ENCODE measurements at places on chromosomes 2 and 18. TPM values are rescaled to one million over a fixed set of nuclear protein-coding genes. Genes with fewer than 3 reads are reported as not detected.

- no peak for DNase-seq
- no peaks in the 10 kb centered on the region for H3K27me3 ChIP-seq
- H3K27ac ChIP-seq = no peak overlapping the region
- H3K4me3 ChIP-seq = no peak overlapping the region
- no peaks in the 10 kb centered on the region for H3K4me1 ChIP-seq
- H3K36me3 ChIP-seq = no peaks in the 10 kb centered on the region
Measured at GRCh38 chr2:133342286-133343017, 225.8 kb downstream of the NCKAP5 start.

- no peak overlapping the region for H3K4me3 ChIP-seq
- no peak overlapping the region for H3K27ac ChIP-seq
- no peaks in the 10 kb centered on the region for H3K27me3 ChIP-seq
- H3K4me1 ChIP-seq = peaks cover 7% of the 10 kb centered on the region
Measured at GRCh38 chr2:25323042-25323514, 18.6 kb downstream of the DNMT3A start.

DNA sequence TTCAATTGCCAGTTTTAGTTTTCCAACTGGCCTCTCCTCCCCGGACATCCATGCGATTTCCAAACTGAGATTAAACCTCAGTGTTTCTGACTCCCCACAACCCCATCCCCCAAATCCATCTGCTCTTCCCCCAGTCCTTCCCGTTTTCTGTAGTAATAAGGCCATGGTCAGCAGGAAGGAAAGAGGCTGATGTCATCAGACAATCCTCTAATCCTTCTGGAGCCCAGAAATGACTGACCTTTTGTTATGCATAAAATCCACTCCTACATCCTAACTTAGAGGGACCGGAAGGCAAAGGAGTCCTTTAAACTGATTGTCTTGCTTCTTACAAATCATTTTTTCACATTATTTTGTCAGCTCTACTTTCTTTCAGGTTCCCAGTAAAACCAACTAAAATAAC is 155.8 kb downstream of the INO80D start:
- no peaks in the 10 kb centered on the region for H3K27me3 ChIP-seq
- H3K27ac ChIP-seq = no peak overlapping the region
- H3K36me3 ChIP-seq = no peaks in the 10 kb centered on the region

DNA sequence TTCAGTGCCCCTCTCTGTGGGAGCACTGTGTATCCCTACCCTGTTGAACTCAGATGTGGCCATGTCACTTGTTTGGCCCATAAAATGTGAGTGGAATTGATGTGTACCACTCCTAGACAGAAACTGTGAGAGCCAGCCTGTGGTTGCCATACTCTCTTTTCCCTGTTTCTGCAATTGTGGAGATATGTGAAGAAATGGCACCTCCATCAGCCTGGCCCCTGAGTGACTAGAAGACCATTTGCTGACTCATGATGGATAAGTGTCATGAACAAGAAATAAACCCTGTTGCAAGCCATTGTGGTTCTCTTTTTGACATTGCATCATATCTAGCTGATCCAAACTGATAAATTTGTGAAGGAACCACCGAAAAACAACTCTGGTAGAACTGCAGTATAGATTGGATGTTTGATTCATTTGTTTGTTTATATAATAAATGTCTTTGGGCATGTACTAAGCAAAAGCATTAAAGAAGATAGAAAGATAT is 214.5 kb upstream of the FBXO11 start:
- no peak overlapping the region for H3K27ac ChIP-seq
- no peaks in the 10 kb centered on the region for H3K36me3 ChIP-seq
- no peak for DNase-seq
- no peaks in the 10 kb centered on the region for H3K27me3 ChIP-seq

The PCARE gene
- total RNA-seq = 0.11 TPM

The NAPG gene
- total RNA-seq = 52.9 TPM

DNA sequence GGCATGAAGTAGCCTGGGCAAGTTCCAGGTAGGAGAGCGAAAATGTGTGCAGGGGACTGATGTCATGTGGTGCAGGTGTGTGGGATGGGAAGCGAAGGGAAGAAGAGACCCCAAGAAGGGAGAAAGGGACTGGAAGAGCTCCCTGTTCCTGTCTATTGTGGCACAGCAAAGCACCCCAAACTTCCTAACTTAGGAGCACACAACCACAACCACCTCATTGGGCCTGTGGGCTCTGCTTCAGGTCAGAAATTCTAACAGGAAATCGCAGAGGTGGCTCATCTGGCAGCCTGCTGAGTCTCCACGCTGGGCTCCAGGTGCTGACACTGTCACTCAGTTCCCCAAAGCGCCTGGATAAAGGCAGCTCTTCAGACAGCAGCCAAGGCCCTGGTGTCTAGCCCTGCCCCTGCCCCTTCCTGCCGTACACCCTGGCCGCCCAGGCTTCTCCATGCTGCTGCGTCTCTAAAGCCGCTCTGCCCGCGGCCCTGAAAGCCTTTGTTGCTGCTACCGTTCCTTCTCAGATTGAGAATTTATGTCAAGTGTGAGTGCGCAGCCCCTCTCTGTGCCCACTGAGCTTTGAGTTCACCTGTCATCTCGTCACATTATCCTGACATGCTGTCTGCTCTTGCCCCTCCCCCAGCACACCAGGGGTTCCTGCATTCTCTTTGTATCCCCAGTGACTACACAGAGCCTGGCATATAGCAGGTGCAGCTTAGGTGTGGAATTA is 140.2 kb upstream of the BCL2L11 start:
- no peaks in the 10 kb centered on the region for H3K36me3 ChIP-seq
- H3K4me1 ChIP-seq = no peaks in the 10 kb centered on the region
- no peak overlapping the region for H3K4me3 ChIP-seq
- H3K27me3 ChIP-seq = no peaks in the 10 kb centered on the region

The ATP8B1 gene
- total RNA-seq = 63.7 TPM

GRCh38 chr18:55096263-55096951 is 137.1 kb upstream of the CCDC68 start:
- no peaks in the 10 kb centered on the region for H3K4me1 ChIP-seq
- DNase-seq = peak; percentile 16
- H3K27me3 ChIP-seq = no peaks in the 10 kb centered on the region
- no peak overlapping the region for H3K27ac ChIP-seq
- no peak overlapping the region for H3K4me3 ChIP-seq
- H3K36me3 ChIP-seq = no peaks in the 10 kb centered on the region

- peaks cover 6% of the 10 kb centered on the region for H3K36me3 ChIP-seq
- no peak overlapping the region for H3K27ac ChIP-seq
- DNase-seq = no peak
- H3K27me3 ChIP-seq = no peaks in the 10 kb centered on the region
- no peaks in the 10 kb centered on the region for H3K4me1 ChIP-seq
- H3K4me3 ChIP-seq = no peak overlapping the region
Measured at GRCh38 chr2:169964740-169965139, 137.5 kb downstream of the UBR3 start.

DNA sequence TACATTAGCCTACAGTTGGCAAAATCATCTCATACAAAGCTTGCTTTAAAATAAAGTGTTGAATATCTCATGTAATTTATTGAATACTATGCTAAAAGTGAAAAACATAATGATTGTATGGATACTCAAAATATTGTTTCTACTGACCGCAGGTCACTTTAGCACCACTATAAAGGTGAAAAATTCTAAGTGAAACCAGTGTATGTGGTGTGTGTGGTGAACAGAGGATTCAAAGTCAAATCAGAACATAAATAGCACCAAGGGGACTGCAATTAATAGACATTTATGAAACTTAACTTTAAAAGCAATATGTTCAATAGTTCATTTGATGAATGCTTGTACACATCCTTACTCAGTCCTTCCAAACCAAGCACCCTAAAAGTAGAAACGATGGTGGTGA is 145.8 kb downstream of the AKAIN1 start:
- no peaks in the 10 kb centered on the region for H3K4me1 ChIP-seq
- no peak for DNase-seq
- no peaks in the 10 kb centered on the region for H3K36me3 ChIP-seq
- H3K4me3 ChIP-seq = no peak overlapping the region
- no peaks in the 10 kb centered on the region for H3K27me3 ChIP-seq

- H3K27ac ChIP-seq = no peak overlapping the region
- no peaks in the 10 kb centered on the region for H3K27me3 ChIP-seq
- DNase-seq = no peak
- H3K36me3 ChIP-seq = no peaks in the 10 kb centered on the region
Measured at GRCh38 chr2:204050681-204051080, 114.1 kb downstream of the ICOS start.

GRCh38 chr2:99988599-99988998 is 153.8 kb downstream of the AFF3 start:
- H3K27ac ChIP-seq = no peak overlapping the region
- no peaks in the 10 kb centered on the region for H3K27me3 ChIP-seq
- H3K4me3 ChIP-seq = no peak overlapping the region
- H3K36me3 ChIP-seq = no peaks in the 10 kb centered on the region
- peaks cover 5% of the 10 kb centered on the region for H3K4me1 ChIP-seq

- no peaks in the 10 kb centered on the region for H3K36me3 ChIP-seq
- H3K27me3 ChIP-seq = no peaks in the 10 kb centered on the region
- no peaks in the 10 kb centered on the region for H3K4me1 ChIP-seq
- no peak for DNase-seq
Measured at GRCh38 chr2:39732482-39732881, 46.6 kb downstream of the THUMPD2 start.

The OLA1 gene
- total RNA-seq = 68.5 TPM

The PAIP2B gene
- total RNA-seq = 13.2 TPM

DNA sequence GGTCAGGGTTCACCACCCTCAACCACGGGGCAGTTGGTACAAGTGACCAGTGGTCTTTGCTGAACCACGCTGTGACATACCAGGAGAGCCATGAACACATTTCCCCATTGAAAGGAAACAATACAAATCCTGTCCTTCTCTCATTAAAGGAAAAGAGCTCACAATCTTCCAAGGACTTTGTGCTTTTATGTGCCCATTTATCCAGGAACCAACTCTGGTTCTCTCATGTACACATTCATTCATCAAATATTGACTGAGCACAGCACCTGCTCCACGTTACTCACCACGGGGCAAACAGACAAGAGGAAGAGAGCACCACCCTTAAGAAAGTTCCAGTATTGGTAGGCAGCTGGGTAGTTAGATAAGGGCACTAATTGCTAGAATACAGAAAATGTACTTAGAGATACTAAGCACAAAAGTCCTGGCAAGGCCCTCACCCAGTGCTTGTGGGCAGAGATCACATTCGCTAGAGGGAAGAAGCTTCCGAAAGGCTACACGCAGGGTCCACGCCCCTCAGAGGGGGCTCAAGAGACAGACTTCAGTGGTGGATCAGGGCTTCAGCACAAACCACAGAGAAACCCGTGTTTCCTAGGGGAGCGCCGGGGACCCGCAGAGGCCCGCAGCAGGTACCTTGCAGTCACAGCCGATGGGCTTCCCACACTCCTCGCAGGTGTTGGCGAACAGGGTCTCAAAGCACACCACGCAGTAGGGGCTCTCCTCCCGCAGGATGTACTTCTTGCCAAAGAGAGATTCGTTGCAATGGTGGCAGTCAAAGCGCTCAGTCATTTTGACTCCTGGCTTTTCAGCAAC is 12.9 kb downstream of the FHL2 start:
- DNase-seq = no peak
- peaks cover 46% of the 10 kb centered on the region for H3K4me1 ChIP-seq
- H3K27me3 ChIP-seq = no peaks in the 10 kb centered on the region
- H3K27ac ChIP-seq = no peak overlapping the region

The XIRP2 gene
- not detected for total RNA-seq

DNA sequence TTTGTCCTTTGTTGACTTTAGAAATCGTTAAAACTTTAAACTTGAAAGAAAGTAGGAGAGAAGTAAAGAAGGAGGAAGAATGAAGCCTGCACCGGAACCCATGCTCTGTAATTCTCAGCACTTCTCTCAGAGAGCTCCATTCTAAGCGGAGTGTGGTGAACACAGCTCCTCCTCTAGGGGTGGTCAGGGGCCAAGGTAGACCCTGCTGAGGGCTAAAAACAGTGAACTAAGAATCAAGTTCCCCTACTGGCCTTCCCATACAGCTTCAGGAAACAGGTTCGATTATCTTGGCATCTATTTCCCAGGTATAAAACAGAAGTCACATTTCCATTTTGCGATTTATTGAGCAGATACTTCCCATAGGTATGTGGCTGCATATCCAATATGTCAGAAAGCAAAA is 92.7 kb upstream of the ASAP2 start:
- H3K36me3 ChIP-seq = no peaks in the 10 kb centered on the region
- H3K27ac ChIP-seq = no peak overlapping the region
- DNase-seq = no peak
- no peaks in the 10 kb centered on the region for H3K27me3 ChIP-seq
- no peaks in the 10 kb centered on the region for H3K4me1 ChIP-seq
- no peak overlapping the region for H3K4me3 ChIP-seq

The LIMS3 gene
- total RNA-seq = 2.4 TPM

The SULT1C4 gene
- total RNA-seq = 9.2 TPM

DNA sequence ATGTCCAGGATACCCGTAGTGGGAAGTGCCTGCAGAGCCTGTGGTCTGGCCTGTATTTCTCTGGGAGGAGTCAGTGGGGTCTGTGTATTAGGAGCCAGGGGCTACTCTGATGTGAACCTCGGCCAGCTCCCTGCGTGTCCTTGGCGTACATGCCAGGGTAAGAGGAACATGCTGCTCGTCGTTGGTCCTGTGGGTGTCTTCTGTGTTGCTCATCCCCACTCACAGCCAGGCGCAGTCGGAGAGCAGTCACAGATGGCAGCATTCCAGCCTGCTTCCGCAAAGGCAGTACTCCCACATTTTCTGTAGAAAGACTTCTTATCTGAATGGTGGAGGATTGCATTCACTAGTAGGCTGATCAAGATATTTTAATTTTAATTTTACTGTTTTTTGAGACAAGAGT is 84.9 kb downstream of the DGKD start:
- H3K27ac ChIP-seq = no peak overlapping the region
- H3K4me3 ChIP-seq = no peak overlapping the region
- H3K27me3 ChIP-seq = no peaks in the 10 kb centered on the region
- H3K4me1 ChIP-seq = peaks cover 20% of the 10 kb centered on the region

The FSIP2 gene
- total RNA-seq = 1.5 TPM

- peak; percentile 29 for DNase-seq
- no peak overlapping the region for H3K27ac ChIP-seq
- H3K36me3 ChIP-seq = no peaks in the 10 kb centered on the region
- H3K27me3 ChIP-seq = no peaks in the 10 kb centered on the region
- H3K4me1 ChIP-seq = peaks cover 27% of the 10 kb centered on the region
Measured at GRCh38 chr2:152577579-152577978, 139.7 kb downstream of the PRPF40A start.

The HOXD1 gene
- not detected for total RNA-seq

- no peaks in the 10 kb centered on the region for H3K36me3 ChIP-seq
- no peak overlapping the region for H3K27ac ChIP-seq
- DNase-seq = no peak
- H3K4me1 ChIP-seq = no peaks in the 10 kb centered on the region
- no peaks in the 10 kb centered on the region for H3K27me3 ChIP-seq
Measured at GRCh38 chr2:84033347-84033974, 425.6 kb downstream of the SUCLG1 start.

- H3K4me3 ChIP-seq = no peak overlapping the region
- no peaks in the 10 kb centered on the region for H3K36me3 ChIP-seq
- DNase-seq = no peak
- no peaks in the 10 kb centered on the region for H3K27me3 ChIP-seq
- no peak overlapping the region for H3K27ac ChIP-seq
Measured at GRCh38 chr18:63468575-63468974, 8.2 kb upstream of the SERPINB5 start.
